ENCODE measurements at places on chromosomes 2 and 18. TPM values are rescaled to one million over a fixed set of nuclear protein-coding genes. Genes with fewer than 3 reads are reported as not detected.

DNA sequence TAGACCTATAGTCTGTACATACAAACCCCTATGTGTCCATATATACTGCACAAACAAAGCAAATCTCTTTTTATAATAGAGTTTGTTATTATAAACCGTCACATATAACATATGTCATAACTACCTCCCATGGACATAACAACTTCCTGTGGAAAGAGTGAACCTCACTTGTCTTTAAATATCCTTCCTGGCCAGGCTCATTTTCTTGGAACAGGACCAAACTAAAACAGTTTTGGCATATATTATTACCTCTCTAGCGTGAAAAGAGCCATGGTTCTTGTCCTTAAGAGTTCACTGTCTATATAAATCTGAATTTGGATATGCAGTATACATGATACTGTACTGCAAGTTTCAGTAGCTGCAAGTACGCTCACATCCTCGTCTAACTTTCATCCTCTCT lies 28.3 kb upstream of the DNAJC27 start:
- DNase-seq, result no peak

The HOXD8 gene
- total RNA-seq, result 10.5 TPM

The RAB11FIP5 gene
- total RNA-seq, result 15.8 TPM

DNA sequence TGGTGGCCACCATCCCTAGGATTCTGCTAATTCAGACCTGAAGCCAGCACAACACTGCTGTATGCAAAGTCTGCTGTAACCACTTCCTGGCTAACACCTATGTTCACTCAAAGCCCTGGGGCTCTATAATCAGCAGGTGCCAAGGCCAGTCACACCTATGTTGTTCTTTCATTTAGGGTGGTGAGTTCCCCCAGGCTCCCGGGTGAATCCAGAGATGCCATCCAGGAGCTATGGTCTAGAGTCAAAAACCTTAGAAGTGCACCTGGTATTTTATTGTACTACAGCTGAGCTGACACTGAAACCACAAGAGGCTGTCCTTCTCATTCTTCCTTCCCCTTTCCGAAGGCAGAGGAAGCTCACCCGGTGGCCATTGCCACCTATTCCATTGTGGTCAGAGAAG lies 46.2 kb upstream of the CCDC141 start:
- DNase-seq, result no peak

The CYP27C1 gene
- total RNA-seq, result 1.3 TPM

DNA sequence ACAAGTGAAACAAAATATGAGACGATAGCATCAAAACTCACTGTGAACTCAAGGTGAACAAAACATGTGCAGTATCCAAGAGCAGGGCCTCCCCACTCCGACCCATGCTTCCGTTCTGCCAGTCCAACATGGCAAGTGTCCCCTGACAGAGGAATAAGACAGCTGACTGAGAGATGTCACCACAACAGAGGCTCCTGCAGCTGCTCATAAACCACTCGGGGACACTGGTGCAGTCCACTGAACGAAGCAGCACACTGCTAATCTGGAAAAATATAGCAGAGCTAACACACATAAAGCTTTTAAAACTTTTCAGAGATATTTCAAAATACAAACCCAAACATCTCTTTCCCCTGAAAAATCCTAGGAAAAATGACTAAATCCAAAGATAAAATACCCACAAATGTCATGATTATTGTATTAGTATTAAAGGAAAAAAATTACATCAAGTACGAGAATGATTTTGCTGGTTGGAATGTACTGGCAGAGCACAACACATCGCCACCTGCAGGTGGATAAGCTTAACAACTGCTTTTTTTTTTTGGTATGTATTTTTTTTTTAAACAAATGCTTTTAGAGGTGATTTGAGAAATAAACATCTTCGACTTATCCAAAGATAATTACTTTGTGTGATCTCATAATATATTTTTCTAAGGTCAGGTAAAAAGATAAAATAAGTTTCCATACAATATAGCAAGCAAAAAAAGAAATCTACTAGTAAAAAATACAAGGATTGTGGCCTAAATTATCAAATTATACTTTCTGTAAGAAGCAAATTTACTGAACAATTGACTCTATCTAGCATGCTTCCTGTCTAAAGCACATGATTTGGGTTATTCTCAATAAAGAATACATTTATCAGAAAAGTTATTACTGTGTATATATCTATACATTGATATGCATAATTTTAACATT lies 18.6 kb downstream of the THADA start:
- no peak for DNase-seq

- DNase-seq, result no peak
Measured at GRCh38 chr2:79619976-79620375, 107.1 kb downstream of the CTNNA2 start.

DNA sequence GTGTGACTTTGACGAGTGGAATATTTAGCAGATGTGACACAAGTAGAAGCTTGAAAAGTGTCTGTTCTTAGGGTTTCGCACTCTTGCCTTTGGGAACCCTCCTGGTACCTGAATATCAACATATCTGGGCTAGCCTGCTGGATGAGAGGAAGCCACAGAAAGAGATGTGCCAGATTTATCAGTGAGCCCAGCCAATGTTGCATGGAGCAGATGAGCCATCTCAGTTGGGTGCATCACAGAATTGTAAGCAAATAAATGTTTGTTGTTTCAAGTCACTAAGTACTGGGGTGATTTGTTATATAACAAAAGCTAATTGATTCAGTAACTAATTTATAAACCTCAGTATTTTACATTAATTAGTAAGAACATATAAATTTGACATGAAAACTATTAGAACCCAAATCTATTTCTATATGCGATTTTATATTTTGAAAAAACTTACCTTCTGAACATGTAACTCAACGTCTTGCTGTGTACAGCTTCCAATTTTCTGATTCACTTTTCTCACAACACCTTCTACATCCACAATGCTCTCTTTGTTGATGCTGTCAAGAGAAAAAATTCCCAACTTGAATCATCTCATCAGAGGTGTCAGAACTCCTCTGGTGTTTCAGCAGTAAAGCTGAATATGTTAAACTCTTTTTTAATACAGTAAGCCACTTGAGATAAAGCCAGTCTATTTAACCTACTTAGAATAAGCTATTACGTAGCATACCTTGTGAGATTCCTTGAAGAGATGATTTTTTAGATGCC lies 42.3 kb downstream of the DARS1 start:
- DNase-seq, result no peak

The C1GALT1C1L gene
- total RNA-seq, result 1.3 TPM

DNA sequence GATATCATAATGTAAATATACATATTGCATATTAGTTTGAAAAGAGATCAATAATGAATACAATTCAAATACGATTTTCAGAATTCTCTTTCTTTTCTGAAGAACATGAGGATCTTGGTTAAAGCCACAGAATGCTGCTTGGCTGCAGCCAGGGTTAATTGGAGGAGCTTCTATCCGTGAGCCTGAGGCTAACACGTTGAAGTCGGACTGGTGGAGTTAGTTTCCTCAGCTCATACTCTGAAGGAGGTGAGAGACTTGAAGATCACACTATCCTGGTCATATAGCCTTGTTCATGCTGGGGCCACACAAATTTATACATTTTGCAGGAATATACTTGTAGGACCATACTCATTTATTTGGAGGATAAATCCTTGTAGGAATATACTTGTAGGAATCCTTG lies 335.8 kb downstream of the TRIB2 start:
- DNase-seq, result no peak

DNA sequence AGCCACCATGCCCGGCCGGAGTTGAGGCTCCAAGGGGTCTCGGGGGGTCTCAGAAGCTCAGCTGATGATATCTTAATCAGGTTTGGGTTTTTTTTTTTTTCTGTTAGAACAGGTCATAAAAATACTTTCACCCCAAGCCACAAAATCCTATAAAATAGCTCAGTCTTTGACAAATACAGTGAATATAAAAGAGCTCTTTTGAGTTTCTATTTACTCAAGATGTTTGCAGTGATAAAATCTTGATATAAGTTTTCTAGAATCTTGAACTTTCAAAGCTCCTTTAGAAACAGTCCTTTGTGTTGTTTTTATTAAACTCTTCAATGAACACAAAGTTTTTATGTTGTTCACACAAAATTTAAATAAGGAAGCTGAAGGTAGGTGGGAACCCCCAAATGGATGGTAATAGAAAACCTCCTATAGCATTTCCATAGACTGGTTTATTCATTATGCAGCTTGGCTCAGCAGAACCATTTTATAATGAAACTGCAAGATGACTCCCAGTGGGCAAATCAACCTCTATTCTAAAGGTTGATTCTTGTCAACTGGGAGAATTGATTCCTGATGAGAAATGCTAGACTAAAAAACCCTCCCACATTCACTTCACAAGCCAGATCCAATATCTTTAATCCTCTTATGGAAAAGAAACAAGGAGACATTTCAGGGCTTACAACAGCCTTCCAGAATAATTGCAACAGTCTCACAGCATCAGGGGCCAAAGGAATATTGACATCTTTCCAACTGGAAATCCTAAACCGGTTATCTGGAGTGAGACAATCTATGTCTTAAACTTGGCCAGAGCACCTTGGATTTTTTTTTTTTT lies 13.6 kb upstream of the NARS1 start:
- DNase-seq, result peak; percentile 92

- DNase-seq, result no peak
Measured at GRCh38 chr18:63681449-63682340, 20.0 kb upstream of the SERPINB3 start.

DNA sequence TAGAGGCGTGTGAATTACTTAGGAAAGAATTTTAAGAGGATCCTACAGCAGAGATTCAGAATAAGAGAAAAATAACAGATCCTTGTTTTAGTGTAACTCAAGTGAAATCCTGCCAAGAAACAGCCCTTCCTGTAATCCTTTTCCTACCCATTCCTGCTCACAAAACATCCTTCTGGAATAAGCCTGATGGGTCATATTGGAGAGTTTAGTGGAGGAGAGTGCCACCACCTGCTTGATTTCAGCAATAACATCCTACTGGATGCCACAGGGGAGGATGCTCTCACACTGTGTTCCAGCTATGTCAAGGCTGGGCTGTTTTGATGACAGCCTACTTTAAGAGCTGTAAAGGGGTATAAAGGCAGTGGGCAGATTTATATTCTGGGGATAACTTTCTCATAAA lies 54.8 kb upstream of the CCDC178 start:
- DNase-seq, result no peak

DNA sequence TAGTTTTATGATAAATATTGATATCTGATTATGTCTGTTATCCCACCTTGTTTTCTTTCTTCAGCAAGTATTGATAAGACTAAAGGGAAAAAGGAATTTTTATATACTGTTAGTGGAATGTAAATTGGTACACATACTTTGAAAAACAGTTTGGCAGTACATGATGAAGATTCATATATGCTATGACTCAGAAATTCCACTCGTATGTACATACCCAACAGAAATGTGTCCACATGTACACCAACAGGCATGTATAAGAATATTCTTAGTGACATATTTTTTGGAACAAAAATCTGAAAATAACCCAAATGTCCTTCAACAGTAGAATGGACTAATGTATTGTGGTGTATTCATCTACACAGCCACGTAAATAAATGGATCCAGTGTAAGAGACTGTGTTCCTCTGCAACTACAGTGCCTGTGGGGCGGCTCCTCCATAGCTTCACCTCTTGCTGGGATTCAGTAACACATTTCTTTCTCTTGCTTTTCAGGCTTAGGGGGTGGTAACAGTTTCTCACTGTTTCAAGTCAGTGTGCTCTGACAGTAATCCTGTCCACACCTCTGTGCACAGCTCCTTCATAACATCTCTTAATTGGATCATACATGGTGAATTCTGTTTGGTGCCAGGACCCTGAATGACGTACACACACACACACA lies 35.5 kb upstream of the ALMS1 start:
- DNase-seq, result no peak

The ABCB6 gene
- total RNA-seq, result 47.2 TPM

The SFT2D3 gene
- total RNA-seq, result 6.5 TPM

DNA sequence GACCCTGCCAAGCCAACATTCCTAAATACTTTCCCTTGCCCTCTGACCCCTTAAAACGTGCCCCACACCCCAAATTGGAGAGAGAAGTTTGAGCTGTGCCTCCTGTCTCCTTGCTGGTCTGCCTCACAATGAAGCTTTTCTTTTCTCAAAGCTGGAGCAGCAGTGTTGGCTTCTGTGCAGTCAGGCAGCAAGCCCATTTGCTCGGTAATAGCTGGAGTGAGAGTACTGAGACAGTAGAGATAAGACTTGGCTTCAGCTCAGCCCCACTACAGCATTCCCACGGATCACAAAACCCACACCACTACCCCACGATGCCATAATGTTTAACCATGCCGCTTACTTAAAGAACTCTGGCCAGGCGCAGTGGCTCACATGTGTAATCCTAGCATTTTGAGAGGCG lies 73.0 kb downstream of the NCAPH start:
- peak; percentile 93 for DNase-seq

GRCh38 chr2:239009589-239009961 lies 161.7 kb downstream of the TWIST2 start:
- no peak for DNase-seq

The GALNT13 gene
- total RNA-seq, result 21.6 TPM

- DNase-seq, result no peak
Measured at GRCh38 chr2:120747281-120747680, 11.6 kb downstream of the GLI2 start.

- no peak for DNase-seq
Measured at GRCh38 chr18:37180086-37180485, 351.2 kb downstream of the KIAA1328 start.

The CCDC141 gene
- total RNA-seq, result 4.4 TPM

GRCh38 chr2:27747827-27748352 lies 23.6 kb upstream of the MRPL33 start:
- no peak for DNase-seq

- no peak for DNase-seq
Measured at GRCh38 chr18:36608107-36608506, 220.7 kb downstream of the TPGS2 start.

The CRYBA2 gene
- total RNA-seq, result not detected

GRCh38 chr18:40120796-40121391 lies 1834.1 kb upstream of the PIK3C3 start:
- no peak for DNase-seq

The KIF1A gene
- total RNA-seq, result 125 TPM

The BMP10 gene
- not detected for total RNA-seq

The ACADL gene
- 5.8 TPM for total RNA-seq

DNA sequence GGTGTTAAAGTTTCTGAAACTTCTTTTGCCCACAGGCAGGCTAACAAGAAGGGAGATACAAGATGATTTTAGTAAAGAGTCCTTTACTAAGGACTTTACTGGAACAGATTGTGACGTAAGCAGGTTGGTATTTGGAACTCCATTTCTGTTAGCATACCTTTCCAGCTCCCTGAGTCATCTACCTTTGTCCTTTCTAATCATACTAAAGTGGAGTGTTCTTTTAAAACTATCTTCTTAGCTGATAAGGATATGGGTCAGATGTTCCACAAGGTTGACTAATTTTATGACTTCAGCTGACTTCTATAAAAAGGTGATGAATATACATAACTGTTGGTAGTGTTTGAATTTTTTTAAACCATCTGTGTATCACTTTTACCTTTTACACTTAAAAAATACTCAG lies 21.1 kb downstream of the UGP2 start:
- DNase-seq, result no peak

GRCh38 chr2:43273529-43273928 lies 47.1 kb upstream of the ZFP36L2 start:
- no peak for DNase-seq
